ENCODE measurements at places on chromosomes 6 and 20.
A peak's percentile ranks its signal among the peaks of the same experiment; 100 is the strongest.

GRCh38 chr20:62726276-62726675, 17.6 kb downstream of the NTSR1 start:
- DNase-seq, result no peak

DNA sequence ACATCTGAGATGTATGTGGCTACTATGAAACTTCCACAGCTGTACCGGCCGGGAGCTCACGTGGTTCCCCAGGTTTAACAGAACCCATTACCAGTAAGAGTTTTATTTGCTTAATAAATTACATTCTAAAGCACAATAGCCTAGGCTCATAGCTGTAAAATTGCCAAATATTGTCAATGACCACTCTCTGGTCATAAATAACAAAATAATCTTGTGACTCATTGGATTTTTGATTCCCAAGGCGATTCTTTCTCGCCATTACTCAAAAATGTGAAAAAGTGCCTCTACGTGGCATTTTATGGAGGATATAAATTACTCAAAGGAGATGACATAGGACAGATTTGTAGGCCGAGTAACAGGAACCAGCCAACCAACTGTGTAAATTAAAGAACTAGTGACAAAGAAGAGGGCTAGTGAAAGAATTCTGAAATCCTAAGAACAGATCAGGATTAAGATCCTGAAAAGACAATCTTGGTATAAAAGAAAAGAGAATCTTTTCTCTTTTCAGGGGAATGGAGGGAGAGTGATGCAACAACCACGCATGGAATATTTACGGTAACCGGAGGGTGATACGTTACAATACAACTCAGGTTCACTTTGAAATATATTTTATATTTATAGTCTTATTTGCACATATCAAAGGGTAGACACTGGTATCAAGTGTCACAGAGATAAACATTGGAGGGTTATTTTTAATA, 199.7 kb downstream of the FOXC1 start:
- DNase-seq, result no peak

DNA sequence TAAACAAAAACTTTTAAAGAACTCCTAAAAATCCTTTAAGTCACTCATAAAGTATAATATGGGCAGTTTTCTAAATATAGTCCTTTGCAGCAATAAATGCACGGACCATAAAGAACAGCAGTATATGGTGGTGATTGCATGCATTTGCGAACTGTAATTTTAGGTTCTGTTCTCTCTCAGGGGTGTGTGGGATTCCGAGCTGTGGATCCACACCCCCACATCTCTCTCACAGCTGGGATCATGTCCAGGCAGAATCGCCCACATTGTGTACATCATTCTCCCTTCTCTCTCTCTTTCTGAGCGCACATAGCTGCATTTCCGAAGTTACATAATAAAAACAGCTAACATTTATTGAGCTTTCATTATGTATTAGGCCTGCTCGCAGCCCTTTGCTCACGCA, 28.6 kb downstream of the SLC52A3 start:
- DNase-seq, result no peak

GRCh38 chr6:78810146-78810545, 57.2 kb upstream of the IRAK1BP1 start:
- DNase-seq, result peak; percentile 37

GRCh38 chr20:25274481-25274880, 26.6 kb downstream of the PYGB start:
- DNase-seq, result no peak

DNA sequence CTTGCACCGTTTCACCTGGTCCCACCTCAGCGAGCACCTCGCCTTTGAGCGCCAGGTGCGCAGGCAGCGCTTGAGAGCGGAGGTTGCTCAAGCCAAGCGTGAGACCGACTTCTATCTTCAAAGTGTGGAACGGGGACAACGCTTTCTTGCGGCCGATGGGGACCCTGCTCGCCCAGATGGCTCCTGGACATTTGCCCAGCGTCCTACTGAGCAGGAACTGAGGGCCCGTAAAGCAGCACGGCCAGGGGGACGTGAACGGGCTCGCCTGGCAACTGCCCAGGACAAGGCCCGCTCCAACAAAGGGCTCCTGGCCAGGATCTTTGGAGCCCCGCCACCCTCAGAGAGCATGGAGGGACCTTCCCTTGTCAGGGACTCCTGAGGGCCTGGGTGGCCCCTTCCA, 1.5 kb downstream of the ABT1 start:
- no peak for DNase-seq

GRCh38 chr6:46050845-46051405, 35.3 kb upstream of the CLIC5 start:
- DNase-seq, result no peak

- no peak for DNase-seq
Observed at GRCh38 chr6:53615633-53616449, 49.7 kb downstream of the KLHL31 start.

Data from NCI-H2171 treated with DMSO at 0.1 percent for 48 hours (cell line).